ENCODE measurements at places on chromosomes 4 and X.

DNA sequence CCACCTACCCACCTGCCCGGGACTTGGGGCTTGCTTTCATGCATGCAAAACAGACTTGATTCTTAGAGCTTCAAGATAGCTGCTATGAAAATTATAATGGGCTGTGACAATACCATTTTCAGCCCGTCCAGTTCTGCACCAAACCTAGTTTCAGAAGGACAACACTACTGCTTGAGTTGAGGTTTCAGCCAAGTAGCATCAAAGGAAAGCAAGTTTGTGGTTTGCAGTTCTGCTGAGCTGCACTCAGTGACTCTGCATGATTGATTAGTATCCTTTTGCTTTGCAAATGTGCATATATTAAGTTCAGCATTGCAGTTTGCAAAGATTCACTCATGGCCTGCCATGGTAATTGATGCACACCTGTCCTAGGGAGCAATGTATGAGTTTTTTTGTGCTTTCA, 442.7 kb downstream of the RPA4 start:
- DNase-seq = no peak

DNA sequence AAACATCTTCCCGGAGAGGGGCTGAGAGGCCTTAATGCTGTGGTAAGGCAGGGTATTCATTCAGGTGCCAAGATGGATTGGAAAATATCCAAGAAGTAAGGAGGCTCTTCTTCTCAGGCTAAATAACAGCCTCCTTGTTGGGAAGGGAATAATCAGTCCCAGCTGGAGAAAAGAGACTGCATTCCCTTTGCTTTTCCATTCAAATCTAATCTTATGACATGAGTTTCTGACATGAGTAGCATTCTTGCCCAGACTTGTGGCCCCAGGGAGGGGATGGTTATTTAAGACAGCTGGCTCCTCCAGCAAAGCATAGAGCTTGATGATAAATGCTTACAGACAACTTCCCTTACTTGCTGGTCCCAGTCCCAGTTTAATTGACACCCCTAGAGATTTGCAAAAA, 98.3 kb downstream of the DCLK2 start:
- DNase-seq = no peak

DNA sequence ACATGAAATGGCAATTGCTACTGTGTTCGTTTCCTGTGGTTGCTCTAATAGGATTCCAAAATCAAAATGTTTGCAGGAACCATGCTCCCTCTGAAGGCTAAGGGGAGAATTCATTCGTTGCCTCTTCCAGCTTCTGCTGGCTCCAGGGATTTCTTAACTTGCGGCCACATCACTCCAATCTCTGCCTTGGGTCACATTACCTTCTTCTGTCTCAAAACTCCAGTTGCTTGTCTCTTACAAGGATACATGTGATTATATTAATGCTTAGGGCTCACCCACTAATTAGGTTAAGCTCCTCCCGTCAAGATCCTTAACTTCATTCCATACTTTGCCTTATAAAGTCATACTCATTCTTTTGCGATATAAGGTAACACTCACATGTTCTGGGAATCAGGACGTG, 208.4 kb downstream of the RBM46 start:
- DNase-seq = peak; percentile 56

DNA sequence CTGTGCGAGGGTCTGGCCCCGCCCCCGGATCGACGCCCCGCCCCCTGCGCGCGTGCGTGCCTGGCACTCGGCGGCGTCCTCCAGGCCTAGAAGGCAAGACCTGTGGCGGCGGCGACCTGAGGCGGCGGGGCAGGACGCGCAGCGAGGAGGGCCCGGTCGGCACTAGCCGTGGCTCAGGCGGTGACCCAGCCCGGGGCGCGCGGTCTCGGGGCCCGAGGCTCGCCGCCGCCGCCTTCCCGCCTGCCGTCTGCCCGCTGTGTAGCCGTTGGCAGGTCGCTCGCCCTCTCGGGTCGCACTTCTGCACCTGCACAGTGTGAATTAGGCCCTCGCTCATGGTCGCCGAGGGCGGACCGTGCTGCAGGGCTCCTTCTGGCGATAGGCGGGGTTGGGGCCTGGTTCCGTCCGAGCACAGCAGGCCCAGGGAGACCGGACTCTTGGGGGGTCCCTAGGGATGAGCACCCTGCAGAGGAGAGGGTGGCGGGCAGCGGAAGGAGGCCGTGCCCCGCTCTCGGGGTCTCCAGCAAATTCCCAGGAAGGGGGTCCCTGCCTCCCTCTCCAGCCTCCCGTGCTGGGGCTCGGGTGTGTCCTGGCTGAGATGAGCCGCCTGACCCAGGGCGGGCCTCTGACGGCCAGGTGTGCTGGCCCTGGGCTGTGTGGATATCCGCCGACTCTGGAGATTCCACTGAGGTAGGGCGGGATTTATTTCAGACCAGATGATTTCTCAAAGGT, 557 bp upstream of the FAM53A start:
- no peak for DNase-seq

GRCh38 chr4:56324011-56324610, 63.2 kb downstream of the AASDH start:
- no peak for DNase-seq

DNA sequence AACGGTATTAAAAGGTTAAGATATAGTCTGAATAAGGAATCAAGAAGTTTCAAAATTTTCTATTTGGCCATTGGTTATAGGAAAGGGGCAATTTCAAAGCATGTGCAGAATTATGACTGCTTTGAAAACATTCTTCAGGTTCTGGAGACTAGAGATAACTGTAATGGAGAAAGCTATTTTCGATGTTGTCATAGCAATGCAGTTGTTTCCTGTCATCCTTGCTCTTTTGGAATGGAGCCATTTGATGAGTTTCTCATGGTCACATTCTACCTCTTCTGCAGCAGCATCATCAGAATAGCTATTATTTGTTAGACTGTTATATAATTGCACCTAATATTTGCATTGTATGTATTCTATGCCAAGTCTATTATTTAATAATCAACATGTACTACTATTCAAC, 368.2 kb upstream of the NR3C2 start:
- no peak for DNase-seq

- DNase-seq = no peak
These were observed 179.7 kb upstream of the TET2 start for GRCh38 chr4:104967034-104967401.

DNA sequence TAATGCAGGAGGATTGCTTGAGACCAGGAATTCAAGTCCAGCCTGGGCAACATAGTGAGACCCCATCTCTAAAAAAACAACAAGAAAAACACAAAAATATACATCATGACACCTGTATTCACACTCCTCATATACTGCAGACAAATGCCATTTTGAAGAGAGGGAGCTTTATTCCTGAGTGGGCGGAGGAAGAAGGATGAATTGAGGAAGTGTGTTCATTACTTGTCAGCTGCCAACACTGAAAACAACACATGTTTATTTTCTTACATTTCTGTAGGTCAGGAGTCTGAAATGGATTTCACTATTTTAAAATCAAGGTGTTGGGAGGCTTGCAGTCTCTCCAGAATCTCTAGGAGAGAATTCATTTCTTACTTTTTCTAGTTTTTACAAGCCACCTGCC, 47.2 kb upstream of the CD99 start:
- DNase-seq = no peak

- DNase-seq = no peak
These were observed 26.0 kb downstream of the AMTN start for GRCh38 chr4:70544279-70544868.

DNA sequence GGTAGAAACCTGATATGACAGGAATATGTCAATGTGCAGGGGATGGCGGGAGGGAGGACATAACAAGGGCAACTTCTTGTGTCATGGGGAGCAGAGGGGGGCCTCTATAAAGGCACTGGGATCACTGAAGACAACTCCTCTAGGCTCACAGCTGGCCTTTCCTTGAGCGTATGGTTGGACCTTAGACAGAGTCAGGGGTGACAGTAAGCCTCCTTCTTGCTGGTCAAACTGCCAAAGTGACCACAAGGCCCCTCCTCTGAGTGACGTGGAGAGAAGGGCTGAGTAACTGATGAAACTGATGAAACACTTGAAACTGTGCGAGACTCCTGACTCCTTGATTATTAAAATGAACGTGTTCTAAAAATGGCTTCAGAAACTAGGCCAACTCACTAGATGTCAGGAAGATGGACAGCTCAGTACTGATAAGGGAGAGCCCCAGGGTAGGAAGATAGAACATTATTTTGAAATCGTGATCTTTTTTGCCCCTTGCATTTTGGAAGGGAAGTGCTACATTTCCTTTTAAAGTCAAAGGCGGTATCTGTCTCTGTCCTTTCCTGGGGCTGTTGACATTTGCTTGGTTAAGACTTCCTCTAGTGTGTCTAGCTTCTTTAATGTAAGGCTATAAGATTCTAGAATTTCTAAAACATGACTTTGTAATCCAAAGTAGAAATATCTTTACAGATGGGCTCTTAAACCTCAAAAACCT, 1.6 kb downstream of the RAB33A start:
- peak; percentile 43 for DNase-seq

DNA sequence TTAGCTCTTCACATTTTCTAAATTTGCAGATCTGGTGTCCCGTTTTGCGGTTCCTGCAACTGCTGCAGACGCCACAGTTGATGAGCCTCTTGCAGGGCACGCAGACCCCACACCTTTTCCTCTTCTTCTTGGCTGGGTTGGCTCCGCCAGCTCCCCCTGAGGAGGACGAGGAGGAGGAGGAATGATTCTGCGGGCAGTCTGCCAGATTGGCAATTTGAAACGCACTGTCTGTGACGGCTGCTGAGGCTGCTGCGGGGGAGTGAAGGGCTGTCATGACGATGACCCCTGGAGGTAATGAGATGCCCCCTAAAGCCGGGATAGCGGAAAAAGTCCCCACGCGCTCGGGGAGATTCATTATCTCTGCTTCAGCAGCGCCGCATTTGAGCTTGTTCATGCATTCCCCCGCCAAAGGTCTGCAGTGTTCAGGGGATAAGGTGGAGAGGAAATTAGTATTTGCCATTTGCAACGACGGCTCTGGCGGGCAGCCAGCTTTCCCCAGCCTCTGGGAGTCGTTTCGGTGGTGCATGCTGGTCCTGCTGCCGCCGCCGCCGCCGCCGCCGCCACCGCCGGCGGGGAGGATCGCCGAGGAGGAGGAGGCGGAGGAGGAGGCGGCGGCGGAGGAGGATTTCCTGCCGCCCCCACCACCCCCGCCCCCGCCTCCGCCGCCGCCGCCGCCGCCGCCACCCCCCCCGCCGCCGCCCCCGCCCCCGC, 3.8 kb downstream of the CXXC4 start:
- no peak for DNase-seq

- DNase-seq = no peak
These were observed 38.1 kb upstream of the PDE5A start for GRCh38 chr4:119666653-119667091.

Data from retinal pigment epithelial cell (primary cell).